ENCODE measurements at places on chromosomes 1 and 21. TPM values are rescaled to one million over a fixed set of nuclear protein-coding genes. Genes with fewer than 3 reads are reported as not detected.

Gene OR2T3
- not detected for polyA plus RNA-seq

Gene LYST
- polyA plus RNA-seq = 10.2 TPM

Gene RGS5
- polyA plus RNA-seq = 9.5 TPM

Gene ANGPTL3
- 12.7 TPM for polyA plus RNA-seq

Gene C1QB
- 9.6 TPM for polyA plus RNA-seq

Data from renal cortex interstitium (tissue), 15 donors.